Activated CD4-positive, alpha-beta memory T cell treated with anti-CD3 and anti-CD28 coated beads for 36 hours (primary cell): ENCODE measurements at places on chromosomes 7 and 10. TPM values are rescaled to one million over a fixed set of nuclear protein-coding genes. Genes with fewer than 3 reads are reported as not detected.

DNA sequence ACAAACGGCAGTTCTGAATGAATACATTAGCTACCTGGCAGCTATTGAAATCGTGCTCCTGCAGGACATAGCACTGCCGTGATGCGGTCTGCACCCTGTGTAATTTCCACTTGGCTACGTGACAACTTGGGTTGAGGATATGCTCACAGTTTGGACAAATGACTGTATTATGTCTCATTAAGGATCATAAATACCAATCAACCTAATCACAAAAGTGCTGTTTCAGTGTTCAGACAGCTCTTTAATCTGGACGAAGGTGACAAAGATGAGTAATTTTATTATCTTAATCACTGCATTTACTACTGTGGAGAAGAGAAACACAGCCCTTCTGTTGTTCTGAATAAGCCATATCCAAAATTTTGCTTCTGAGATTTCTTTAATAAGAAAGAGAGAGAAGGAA lies 210.8 kb upstream of the PFKP start:
- DNase-seq = no peak
- no peaks in the 10 kb centered on the region for H3K4me1 ChIP-seq
- H3K27me3 ChIP-seq = peaks cover 14% of the 10 kb centered on the region
- H3K36me3 ChIP-seq = no peaks in the 10 kb centered on the region

- H3K27ac ChIP-seq = no peak overlapping the region
- no peaks in the 10 kb centered on the region for H3K27me3 ChIP-seq
- no peaks in the 10 kb centered on the region for H3K4me1 ChIP-seq
- no peak overlapping the region for H3K4me3 ChIP-seq
- DNase-seq = no peak
Measured at GRCh38 chr10:106864031-106864430, 300.5 kb downstream of the SORCS1 start.

The CLEC5A gene
- not detected for total RNA-seq

GRCh38 chr7:50497068-50497642 lies 47.0 kb upstream of the FIGNL1 start:
- no peak overlapping the region for H3K27ac ChIP-seq
- DNase-seq = no peak
- H3K4me1 ChIP-seq = peaks cover 3% of the 10 kb centered on the region
- H3K4me3 ChIP-seq = no peak overlapping the region

DNA sequence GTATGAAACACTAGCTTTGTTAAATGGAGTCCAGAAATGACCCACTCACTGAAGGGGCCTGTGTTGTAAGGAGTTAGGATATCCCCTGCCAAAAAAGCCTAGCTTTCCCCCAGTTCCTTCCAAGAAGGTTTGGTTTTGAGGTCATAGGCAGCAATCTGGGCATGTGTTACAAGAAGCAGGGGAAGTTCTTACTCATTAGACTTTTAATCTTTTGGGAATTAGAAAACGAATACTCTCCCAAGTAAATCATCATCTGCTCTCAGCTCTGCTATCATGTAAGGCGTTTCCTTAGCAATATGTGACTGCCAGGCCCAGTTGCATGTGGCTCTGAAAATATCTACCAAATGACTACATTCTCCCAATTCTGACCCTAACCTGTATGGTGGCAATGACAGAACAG lies 3.7 kb downstream of the NOD1 start:
- peaks cover 10% of the 10 kb centered on the region for H3K36me3 ChIP-seq
- H3K4me1 ChIP-seq = peaks cover 83% of the 10 kb centered on the region
- no peak for DNase-seq
- no peaks in the 10 kb centered on the region for H3K27me3 ChIP-seq
- no peak overlapping the region for H3K4me3 ChIP-seq
- no peak overlapping the region for H3K27ac ChIP-seq

The OPN1SW gene
- not detected for total RNA-seq

DNA sequence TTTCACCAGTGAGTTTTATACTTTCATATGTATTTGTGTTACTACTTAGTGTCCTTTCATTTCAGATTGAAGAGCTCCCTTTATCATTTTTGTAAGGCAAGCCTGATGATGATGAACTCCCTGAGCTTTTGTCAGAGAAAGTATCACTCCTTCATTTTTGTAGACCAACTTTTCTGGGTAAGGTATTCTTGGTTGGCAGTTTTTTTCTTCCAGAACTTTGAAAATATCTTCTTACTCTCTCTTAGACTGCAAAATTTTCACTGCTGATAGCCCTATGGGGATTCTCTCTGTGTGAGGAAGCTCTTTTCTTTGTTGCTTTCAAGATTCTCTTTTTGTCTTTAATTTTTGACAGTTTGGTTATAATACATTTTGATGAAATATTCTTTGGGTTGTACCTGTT lies 35.7 kb downstream of the CCDC7 start:
- H3K4me1 ChIP-seq = peaks cover 11% of the 10 kb centered on the region
- no peaks in the 10 kb centered on the region for H3K27me3 ChIP-seq
- H3K36me3 ChIP-seq = peaks cover 76% of the 10 kb centered on the region
- H3K4me3 ChIP-seq = no peak overlapping the region

GRCh38 chr7:55303220-55303619 lies 61.9 kb upstream of the LANCL2 start:
- no peak overlapping the region for H3K4me3 ChIP-seq
- H3K4me1 ChIP-seq = peaks cover 17% of the 10 kb centered on the region

DNA sequence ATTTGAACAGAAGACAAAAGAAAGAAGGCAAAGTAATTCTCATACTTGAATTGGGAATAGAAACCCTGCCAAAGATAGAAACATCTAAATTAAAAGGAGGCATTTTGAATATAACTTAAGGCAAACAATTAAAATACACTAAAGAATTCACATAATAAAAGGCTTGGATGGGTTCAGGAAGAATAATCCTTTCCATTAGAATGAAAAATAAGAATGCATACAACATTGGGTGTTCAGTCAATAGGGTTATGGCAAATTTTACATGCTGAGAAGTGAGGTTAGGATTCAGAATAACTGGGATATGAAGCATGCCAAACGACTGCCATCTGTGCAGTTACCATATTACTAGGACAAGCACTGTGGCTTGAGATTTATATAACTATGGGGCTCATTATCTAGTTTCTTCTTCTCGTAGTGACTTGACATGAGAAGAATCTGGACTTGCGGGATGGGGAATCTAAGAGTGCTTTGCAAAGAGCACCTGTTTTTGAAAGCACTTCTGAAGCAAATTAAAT lies 326.5 kb downstream of the THSD7A start:
- DNase-seq = no peak
- H3K4me3 ChIP-seq = no peak overlapping the region
- no peaks in the 10 kb centered on the region for H3K27me3 ChIP-seq
- no peaks in the 10 kb centered on the region for H3K36me3 ChIP-seq
- no peak overlapping the region for H3K27ac ChIP-seq

- DNase-seq = no peak
- H3K27me3 ChIP-seq = peaks cover 40% of the 10 kb centered on the region
- H3K27ac ChIP-seq = no peak overlapping the region
- peaks cover 4% of the 10 kb centered on the region for H3K4me1 ChIP-seq
- H3K4me3 ChIP-seq = no peak overlapping the region
Measured at GRCh38 chr10:11828682-11829284, 5.6 kb downstream of the PROSER2 start.

The CCDC3 gene
- total RNA-seq = 0.34 TPM

DNA sequence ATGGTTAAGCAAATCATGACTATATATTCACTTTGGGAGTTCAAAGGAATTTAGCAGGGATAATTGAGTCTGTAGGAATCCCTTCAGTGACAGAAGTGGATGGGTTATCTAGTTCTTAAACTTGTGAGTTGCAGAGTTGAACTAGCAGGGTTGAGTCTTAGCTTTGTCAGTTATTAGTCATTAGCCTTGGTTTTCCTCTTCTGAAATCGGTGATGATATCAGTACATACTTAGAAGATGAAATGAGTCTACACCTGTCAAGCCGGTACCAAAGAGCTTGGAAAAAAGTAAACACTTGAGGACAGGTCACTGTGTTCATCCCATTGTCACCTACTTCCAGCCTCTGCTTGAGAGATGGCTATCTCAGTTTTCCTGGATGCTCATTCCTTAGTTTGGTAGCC lies 73.5 kb downstream of the BUB3 start:
- no peak overlapping the region for H3K4me3 ChIP-seq
- H3K27me3 ChIP-seq = no peaks in the 10 kb centered on the region
- peaks cover 33% of the 10 kb centered on the region for H3K36me3 ChIP-seq
- H3K27ac ChIP-seq = no peak overlapping the region
- DNase-seq = no peak

The CH25H gene
- total RNA-seq = not detected
